ENCODE measurements at places on chromosomes 7 and 10. TPM values are rescaled to one million over a fixed set of nuclear protein-coding genes. Genes with fewer than 3 reads are reported as not detected.

Gene GATAD1
- 30.3 TPM for total RNA-seq

Gene FOXP2
- 10.4 TPM for total RNA-seq

Gene SCIN
- 1.0 TPM for total RNA-seq

Gene HPSE2
- total RNA-seq: under 0.01 TPM

Gene HMX2
- total RNA-seq: not detected

Gene COL13A1
- 13.0 TPM for total RNA-seq

Gene DKK1
- total RNA-seq: under 0.01 TPM

Gene FAM25C
- not detected for total RNA-seq

Gene ADCY1
- total RNA-seq: 9.9 TPM
